Stimulated activated naive CD4-positive, alpha-beta T cell treated with Interleukin-2 at 50 U/mL for 16 hours (primary cell): ENCODE measurements at places on chromosomes 5 and 9.
A peak's percentile ranks its signal among the peaks of the same experiment; 100 is the strongest.

GRCh38 chr9:5389109-5389732, 48.5 kb downstream of the PLGRKT start:
- DNase-seq, result no peak

DNA sequence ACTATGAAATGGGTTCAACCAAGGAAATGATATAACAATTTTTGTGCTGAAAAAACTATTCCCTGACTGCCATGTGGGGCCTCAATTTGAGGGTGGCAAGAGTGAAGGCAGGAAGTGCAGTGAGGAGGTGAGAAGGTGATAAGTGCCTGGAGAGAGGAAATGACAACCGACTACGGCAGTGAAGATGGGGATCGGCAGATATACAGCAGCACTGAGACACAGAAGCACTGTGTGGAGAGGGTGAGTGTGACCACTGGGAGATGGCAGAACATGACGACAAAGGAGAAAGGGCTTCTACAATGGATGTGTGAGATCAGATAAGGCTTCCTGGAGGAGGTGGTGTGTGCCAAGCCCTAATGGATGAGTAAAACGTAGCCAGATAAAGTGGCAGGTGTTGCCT, 271.8 kb downstream of the TRIM32 start:
- no peak for DNase-seq

DNA sequence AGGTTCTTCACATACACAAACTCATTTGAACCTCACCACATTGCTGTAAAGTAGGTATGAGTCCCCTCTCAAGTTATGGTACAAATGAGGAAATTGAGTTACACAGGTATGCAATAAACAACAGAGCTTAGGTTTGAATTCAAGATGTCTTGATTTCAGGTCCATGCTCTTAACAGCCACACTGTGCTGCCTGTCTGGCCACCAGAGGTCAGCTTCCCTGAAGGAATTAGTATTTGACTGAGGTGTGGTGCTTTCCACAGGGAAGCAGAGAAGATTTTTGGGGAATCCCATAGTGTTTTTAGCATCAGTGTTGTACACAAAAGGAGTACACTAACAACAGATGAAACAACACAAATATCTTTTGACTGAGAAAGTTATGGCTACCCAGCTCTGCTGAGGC, 94.4 kb upstream of the ITGA1 start:
- DNase-seq, result peak; percentile 10

- no peak for DNase-seq
These were observed 44.4 kb upstream of the APC start for GRCh38 chr5:112693301-112693700.

GRCh38 chr5:43312699-43313034, 545 bp downstream of the HMGCS1 start:
- DNase-seq, result no peak

- DNase-seq, result no peak
These were observed 121.1 kb upstream of the IL12B start for GRCh38 chr5:159451197-159452052.

- no peak for DNase-seq
These were observed 49.9 kb downstream of the JMY start for GRCh38 chr5:79285833-79286232.

- DNase-seq, result no peak
These were observed 114.6 kb upstream of the CCDC152 start for GRCh38 chr5:42642006-42642405.

GRCh38 chr5:155293605-155294178, 280.1 kb downstream of the KIF4B start:
- DNase-seq, result no peak

DNA sequence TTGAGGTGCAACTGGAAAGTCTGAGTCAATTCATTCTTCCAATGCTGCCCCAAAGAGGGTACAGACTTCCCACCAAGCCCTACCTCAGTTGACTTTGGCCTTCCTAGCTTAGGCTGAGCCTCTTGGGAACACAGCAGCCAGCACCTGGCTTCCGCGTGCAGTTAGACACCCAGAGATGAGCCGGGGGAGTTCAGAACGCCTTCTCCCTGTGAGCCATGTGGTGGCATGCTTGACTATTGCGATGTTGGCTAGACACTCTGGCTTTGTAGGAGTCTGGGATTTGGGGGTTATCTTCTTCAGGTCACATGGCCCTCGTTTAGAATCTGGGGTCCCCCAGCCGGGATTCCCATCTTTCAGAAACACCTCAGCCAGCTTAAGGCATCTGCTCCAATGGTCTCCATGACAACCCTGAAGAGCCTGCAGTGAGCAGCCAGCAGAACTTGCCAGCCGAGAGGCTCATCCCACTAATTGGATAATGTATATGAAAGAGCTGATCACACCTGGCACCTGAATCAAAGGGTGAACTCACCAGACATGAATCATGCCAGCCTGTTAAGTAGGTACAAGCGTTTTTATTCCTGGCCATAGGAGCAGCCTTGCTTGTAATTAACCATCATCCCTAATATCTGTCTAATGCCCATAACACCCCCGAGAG, 167.5 kb downstream of the SYK start:
- DNase-seq, result no peak

GRCh38 chr5:159092972-159093371, 6.7 kb downstream of the EBF1 start:
- DNase-seq, result no peak

DNA sequence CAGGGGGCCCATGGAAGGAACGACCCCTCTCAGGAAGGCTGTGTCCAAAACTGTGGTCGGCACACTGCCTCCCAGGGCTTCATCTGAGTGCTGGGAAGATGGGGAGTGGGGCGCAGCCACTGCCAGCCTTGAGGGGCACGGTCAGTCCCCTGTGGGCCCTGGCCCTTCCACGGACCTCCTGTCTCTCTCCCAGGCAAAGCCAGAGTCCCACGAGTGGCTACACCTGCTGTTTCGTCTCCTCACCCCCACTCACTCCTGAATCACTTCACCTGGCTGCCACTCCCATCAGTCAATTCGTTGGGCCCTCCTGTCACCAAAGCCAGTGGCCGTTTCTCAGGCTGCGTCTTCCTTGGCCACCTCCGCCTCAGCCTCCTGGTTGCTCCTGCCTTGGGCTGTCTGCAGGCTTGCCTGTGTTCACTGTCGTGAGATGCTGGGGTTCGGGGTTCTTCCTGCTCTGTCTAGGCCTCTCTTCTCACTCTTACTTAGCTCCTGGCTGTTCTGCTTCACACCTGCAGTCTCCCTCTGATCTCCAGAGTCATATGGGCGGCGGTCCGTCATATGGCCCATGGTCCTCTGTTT, 58.8 kb upstream of the RNF130 start:
- no peak for DNase-seq

DNA sequence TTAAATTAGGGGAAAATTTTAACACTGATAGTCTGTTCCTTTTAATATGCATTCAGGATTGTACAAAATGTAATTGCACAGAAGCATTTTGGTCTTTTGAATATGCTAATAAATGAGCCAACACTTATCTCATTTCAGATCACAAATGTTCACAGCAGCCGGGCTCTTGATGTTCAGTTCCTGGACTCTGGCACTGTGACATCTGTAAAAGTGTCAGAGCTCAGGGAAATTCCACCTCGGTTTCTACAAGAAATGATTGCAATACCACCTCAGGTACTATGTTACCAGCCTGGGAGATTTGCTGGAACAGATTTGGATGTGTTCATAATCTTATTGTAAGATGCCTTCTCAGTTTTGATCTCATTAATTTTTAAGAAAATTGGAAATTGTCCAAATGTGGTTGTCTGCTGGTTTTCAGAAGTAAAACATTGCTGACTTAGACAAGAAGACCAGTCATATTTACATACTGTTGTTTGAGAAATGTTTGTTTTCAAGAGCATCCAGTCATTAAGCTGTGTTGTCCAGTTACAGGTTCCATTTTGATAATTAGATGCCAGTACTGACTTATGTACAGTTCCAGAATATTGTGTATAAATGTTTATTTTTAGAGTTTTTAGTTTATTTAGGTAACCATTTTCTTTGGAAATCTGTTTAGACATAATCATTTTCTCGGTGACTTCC, 23.0 kb upstream of the TMOD1 start:
- no peak for DNase-seq

GRCh38 chr9:13083963-13084528, 195.4 kb downstream of the MPDZ start:
- no peak for DNase-seq

DNA sequence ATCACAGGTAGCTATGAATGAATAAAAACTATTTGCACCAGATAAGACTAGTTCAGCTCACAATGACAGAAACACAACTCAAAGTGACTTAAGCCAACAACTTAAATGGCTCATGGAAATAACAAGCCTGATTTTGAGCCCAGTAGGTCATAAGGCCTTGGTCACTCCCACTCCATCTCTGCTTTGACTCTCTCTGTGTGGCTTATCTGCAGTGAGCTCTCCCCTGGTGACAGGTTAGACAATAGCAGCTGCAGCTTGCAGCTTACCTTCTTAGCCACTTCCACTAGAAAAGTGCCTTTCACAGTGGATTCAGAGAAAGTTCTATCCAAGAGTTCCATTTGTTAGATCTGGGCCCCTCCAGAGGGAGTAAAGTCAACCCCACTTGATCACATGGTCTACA, 315.7 kb downstream of the RAB3C start:
- DNase-seq, result no peak

DNA sequence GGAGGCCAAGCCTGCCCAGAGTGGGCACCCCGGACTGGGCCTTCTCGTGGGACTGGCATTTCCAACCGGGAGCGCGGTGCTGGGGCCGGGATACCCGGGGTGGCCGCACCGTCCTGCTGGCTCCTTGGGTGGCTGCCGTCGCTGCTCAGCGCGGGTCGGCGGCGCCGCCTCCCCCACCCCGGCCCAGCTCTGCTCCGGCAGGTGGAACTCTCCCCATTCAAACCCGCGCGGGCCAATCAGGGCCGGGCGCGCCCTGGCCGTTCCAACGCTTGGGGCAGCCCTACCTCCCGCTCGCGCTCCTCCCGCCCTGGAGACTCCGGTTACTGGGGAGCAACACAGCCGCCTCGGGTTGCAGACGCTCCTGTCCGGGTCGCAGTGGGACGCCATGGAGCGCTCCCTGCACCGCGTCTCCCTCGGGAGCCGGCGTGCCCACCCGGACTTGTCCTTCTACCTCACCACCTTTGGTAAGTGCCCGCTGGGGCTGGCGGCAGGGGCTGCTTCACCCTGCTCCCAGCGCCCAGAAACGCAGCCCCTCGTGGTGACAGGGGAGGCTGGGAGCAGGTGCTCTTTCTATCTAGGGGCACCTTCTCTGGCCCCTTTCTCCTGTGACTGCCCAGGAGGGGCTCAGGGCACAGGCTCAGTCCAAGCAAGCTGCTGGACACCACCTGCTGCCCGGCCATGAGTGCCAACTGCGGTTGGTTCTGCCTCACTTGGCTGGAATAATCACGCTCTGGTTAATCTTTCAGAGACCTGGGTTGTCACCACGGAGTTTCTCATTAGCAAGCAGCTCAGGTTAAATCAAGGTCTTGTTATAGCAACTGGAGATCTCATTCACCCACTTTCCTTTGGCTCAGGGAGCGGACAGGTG, at the start of gene RGS3:
Gene RGS3 (plus strand): TSS at position 310 of the 868 bp plus-strand sequence. CDS start 76 bp downstream, at position 386.
- DNase-seq, result no peak

- DNase-seq, result no peak
These were observed 190.9 kb downstream of the TTC39B start for GRCh38 chr9:15116130-15116580.

GRCh38 chr5:141003791-141004611, 37.7 kb downstream of the PCDHAC2 start:
- no peak for DNase-seq

DNA sequence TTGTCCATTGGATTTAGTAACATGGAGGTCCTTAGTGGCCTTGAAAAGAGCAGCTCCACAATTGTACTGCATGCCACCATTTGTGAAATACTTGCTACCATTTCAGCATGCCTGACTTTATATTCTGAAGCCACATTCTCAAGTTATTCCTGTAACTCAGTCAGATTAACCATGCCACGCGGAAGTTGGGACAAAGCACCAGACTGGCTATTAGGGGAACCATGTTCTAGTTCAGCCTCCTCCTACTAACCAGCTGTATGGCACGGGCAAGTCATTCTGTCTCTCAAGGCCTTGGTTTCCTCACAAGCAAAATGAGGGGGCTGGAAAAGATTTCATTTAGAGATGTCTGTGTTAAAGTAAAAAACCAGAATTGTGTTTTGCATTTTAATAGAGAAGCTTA, 418.0 kb downstream of the PLK2 start:
- no peak for DNase-seq

DNA sequence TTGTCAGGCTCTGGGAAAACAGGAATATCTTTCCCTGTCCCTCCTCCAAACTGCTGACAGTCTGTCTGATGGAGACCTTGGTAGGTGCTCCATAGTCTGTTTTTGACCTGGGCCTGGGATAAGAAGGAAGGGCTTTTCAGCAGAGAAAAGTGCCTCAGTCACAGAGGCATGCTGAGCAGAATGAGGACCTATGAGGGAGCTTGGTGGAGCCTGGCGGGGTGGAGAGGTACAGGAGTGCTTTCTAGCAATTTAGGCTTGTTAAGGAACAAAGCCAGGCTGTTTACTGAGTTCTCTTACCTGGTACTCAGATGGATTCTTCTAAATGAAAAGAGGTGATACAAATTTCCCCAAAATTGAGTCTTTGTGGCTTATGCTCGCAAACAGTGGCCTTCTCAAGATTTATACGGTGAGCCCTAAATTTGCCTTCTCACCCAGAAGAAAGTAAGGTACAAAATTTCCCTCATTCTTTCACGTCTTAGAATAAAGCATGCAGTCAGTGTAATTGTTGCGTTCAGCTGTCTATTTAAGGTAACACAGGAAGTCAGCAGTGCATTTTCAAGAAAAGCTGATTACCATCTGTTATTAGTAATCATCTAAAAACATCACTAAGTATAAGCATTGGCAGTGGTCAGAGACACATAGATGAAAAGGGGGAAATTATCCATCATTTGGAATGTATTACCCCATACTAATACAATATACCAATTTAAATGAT, 28.6 kb upstream of the IL13 start:
- no peak for DNase-seq

DNA sequence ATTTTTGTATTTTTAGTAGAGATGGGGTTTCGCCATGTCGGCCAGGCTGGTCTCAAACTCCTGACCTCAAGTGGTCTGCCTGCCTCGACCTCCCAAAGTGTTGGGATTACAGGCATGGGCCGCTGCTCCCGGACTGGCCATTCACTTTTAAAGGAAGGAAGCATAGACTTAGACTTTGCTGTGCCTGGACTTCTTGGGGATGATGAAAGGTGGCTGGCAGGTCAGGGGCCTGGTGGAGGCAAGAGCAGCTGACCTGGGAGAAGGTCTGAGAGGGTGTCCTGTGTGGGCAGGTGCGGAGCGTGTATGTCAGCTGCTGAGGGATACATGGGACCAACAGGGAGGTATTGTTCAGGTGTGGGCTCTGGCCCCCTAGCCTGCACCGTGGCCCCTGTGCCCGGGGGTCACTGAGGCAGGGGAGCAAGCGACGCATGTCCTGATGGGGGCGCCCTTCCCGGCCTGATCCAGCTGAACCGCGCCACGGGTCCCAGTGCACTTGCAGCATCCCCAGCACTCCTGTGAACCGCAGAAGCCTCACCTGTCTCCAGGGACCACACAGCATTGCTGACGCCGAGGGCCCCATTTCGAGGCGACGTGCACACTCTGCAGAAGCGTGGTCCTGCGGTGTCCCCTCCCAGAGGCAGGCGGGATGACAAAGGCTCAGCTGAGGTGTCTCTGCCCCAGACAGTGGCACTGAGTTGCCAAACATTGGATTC, 23.1 kb downstream of the NDUFS6 start:
- no peak for DNase-seq

GRCh38 chr5:55151923-55152842, 7.8 kb upstream of the GPX8 start:
- no peak for DNase-seq

GRCh38 chr5:83277953-83278352, 193.6 kb upstream of the VCAN start:
- DNase-seq, result no peak
